HCT116 (cell line): ENCODE measurements at places on chromosomes 7 and 10.
A peak's percentile ranks its signal among the peaks of the same experiment; 100 is the strongest.

DNA sequence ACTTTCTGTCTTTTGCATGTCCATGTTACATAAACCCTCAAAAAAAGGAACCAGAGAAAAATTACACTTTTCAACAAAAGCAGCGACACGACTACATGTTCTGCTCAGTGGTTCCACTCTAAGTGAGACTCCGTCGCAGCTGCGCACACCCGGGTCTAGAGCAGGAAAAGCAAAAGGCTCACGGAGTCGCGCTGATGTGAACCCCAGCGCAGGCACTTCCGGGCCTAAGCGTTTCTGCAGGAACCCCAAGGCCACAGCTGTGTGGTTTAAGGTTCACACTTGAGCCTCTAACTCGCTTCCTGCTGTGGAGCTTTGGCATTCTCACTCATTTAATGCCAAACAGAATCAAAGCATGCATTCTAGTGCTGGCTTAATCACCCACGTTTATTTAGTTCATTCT is 240.3 kb downstream of the DNAJB6 start:
- no peak for DNase-seq

GRCh38 chr10:44046605-44047004 is 338.3 kb downstream of the CXCL12 start:
- no peak for DNase-seq

DNA sequence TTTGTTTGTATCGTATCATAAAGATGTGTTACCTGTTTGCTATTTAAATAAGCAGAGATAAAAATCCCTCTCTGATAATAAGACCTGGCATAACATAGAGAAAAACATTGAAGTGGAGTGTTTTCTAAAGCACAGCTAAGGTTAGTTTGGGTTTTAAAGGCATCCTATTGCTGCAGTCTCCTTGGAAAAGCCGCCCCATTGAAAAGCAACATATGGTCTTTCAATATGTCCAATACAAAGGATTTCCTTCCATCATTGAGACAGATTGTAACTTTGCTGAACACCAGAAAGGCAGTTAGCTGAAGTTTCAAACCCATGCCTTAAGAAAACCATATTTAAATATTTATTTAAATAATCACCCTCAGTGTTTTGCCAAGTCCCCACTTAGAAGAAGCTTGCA is 898.5 kb upstream of the KCND2 start:
- DNase-seq, result no peak

DNA sequence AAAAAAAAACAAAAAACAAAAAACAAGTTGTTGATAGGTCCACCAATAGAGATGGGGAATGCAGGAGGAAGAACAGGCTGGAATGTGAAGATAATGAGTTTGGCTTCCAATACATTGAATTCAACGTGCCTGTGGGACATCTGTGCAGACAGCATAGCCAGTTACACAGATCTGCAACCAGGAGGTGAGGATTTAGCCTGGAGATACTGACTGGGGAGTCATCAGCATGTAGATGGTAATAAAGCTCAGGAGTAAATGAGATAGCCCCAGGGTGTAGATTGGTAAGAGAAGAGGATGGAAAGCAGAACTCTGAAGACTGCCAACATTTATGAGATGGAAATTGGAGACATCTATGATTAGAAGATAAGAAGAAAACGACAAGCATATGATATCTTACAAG is 4.7 kb upstream of the TRIM8 start:
- no peak for DNase-seq

- no peak for DNase-seq
Observed at GRCh38 chr10:77599651-77600050, 38.0 kb downstream of the KCNMA1 start.

DNA sequence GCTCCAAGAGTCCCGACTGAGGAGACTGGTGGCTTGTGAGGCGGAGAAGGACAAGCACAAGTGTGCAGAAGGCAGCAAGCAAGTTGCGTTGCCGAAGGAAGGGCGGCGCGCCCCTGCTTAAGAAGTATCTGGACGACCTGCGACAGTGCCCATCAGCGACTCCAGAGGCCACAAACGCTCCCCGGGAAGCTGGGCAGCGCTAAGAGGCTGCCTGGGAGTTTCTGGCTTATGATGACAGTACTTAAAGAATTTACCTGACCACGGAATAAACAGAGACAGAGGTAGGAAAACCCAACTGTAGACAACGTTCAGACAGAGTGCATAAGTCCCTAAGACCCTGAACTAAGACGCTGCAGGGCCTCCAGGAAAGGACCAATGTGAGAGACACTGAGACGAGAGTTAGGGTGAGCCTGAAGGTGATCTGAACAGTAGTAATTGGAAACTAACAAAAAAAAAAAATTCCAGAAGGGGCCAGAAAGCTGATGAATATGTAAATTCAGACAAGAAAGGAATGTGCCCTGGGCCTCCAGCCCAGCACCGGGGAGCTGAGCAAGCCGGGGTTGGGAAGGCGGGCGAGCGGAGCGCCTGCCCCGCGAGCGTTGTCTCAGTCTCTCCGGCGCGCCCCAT is 1.0 kb downstream of the OSBPL3 start:
- DNase-seq, result no peak

GRCh38 chr7:138158739-138159528 is 82.7 kb downstream of the AKR1D1 start:
- no peak for DNase-seq

DNA sequence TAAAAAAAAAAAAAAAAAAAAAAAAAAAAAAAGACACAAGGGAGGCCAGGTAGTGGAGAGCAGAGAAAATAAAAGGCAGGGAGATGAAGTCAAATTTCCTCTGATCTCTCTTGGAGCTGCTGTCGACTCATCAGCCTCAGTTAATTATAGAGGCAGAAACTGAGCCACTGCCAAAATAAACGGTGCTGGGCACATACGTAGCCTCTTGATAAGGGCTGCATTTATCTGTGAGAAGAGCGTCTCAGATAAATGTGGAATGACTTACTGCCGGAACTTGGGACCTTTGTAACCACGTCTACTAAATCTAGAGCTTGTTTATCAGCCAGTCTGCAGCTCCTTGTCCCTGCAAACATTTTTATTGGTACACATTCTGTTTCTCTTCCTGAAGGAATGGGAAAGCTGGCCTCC is 162.3 kb downstream of the BAMBI start:
- DNase-seq, result peak; percentile 45

DNA sequence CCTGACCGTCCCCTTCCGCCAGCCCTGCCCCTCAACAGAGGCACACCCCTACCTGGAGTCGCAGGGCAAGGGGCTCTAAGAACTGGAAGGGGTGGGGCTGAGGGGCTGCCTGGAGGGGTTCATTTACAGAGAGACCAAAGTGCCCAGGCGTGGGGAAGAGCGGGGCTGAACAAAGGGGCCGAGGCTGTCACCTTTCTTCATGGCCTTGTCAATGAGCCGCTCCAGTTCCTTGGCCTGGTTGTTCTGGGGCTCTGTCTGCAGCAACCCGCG is 2.3 kb upstream of the CLDN15 start:
- DNase-seq, result no peak

- DNase-seq, result no peak
Observed at GRCh38 chr10:60532696-60533468, 143.2 kb upstream of the ANK3 start.

GRCh38 chr10:5598085-5598690 is 68.2 kb downstream of the ASB13 start:
- no peak for DNase-seq

DNA sequence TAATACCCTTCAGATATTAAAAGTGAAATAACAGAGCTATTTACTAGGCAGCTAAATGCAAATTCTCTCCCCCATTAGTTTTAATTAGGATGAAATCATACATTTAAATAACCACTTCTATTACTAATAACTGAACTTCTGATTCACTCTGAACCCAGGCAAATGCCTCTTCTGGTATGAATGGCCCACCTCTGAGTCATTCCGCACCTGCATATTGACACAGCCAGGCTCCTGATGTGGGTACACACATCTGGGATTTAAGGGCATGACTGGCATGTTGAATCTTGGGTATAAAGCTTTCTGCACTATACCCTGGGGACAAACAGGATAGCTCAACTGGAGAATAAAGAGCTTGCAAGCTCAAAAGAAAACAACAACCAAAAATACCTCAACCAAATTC is 140.9 kb downstream of the AUTS2 start:
- DNase-seq, result no peak

GRCh38 chr7:129841465-129841864 is 111.3 kb downstream of the UBE2H start:
- no peak for DNase-seq
